Daoy (cell line): ENCODE measurements at places on chromosomes 6 and 20. TPM values are rescaled to one million over a fixed set of nuclear protein-coding genes. Genes with fewer than 3 reads are reported as not detected.

TBC1D20 gene
- 11.2 and 13.3 TPM in 2 replicates for total RNA-seq

- DNase-seq = no peak
Measured at GRCh38 chr20:35286899-35287508, 2.4 kb upstream of the EIF6 start.

DNA sequence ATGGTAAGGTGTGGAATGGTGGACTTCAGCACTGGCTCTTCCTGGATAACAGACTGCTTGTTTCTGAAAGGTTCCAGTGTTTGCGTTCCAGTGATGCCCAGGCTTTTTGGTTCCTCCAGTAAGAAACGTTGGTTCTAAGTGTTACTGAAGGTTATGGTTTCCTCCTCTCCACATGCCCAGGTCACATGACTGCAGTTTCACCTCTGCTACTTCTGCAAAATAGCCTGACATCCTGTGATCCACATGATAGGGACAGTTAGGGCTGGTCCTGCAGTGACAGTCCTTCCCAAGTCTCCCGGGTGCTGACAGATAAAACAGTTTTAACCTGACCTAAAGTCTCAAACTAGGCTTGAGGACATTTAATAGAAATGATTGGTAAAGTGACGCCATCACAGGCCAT, 132.2 kb upstream of the CST7 start:
- DNase-seq = no peak

DNA sequence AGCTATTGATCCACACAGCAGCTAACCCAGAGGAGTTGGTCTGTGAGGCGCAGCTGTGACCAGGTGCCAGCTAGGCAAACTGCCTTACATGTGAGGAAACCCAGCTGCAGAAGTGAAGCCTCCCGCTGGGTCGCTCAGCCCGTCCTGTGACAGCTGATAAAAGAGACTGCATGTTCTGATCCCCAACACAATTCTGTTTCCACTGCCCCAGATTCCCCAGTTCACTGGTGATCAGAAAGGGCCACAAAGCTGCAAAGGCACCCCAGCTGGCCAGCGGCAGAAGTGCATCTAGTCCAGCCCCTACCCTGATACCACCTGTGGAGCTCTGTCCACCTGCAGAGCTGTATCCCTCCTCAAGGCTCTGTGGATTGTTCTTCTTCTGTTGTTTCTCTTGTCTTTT, 64.5 kb downstream of the CTNNBL1 start:
- no peak for DNase-seq

DNA sequence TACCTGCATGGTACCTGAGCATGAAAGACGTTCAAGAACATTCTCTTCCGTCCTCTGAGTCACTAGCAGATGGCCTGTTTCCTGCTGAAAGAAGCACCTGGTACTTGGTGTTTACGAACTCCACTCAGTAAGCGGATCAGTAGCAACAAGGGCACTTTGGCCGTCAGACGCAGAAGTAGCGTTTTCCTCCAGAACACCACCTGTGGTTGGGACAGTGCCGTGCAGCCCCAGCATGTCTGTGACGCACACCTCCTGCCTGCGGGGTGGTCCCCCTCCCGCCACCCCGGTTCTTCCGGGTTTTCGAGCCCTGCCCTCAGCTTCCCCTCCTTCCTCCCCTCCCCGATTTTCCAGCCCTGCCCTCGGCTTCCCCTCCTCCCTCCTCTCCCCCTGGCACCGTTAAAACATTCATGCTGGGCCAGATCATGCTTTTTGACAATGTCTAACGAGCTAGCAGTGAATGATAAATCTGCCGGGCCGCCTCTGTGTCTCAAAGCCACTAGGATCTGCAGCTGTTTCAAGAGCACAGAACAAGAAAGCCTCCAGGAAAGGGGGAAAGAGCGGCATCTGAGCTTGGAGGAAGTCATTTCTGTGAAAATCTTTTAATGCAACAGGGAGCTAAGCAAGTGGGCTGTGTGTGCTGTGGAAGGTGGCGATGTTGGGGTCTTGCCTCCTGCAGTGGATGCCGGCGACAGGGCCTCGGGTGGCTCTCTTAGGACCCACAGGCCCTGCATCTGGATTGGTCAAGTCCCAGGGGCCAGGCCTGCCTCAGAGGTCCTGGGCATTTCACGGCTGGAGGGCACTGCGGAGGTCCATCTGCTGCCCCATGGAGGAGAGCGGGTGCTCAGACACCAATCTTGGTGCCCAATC, 207.9 kb downstream of the ERMARD start:
- peak; percentile 27 for DNase-seq

DNA sequence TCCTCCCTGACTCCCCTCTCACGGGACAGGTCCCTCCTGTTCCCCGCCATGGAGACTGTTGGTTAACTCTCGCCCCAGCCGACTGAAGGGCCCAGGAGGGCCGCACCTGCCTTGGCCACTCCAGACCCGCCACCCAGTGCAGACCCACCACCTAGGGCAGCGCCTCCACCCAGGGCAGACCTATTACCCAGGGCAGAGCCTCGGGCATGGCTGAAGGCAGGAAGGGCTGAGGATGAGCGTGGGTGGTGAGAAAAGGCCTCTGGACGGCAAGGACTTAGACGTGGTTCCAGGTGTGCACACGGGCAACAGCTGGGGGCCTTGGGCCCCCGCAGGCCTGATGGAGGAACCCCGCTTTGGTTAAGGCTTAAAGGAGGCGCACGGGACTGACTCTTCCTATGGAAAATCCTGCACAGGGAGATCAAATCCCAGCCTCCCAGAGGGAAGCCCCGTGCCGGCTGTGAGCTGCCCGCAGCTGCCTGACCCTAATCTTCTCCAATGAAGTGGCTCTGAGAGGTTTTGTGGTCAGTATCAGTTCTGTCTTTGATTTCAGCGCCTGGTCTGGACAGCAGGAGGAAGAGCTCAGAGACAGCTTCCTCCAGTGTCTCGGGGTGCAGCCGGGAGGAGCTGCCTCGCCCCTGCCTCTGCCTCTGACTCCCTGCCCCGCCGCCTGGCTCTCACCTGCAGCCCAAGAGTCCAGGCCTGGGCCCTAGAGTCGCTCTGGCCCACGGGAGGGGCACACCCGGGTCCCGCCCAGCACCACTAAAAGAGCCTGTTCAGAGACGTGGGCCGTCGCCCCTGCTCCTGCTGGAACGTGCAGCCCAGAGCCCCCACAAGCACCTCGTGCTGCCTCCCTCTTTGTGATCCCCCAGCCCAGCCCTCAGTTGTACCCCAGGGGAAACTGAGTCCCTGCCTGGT, 12.1 kb upstream of the CHRNA4 start:
- DNase-seq = no peak

COL9A3 gene
- total RNA-seq = 0.97 and 6.1 TPM in 2 replicates

GRCh38 chr6:36414481-36414880, 27.0 kb upstream of the ETV7 start:
- no peak for DNase-seq

GRCh38 chr6:103983011-103983410, 876.7 kb downstream of the HACE1 start:
- DNase-seq = no peak

- no peak for DNase-seq
Measured at GRCh38 chr6:166488076-166488685, 98.3 kb downstream of the RAMACL start.

GRCh38 chr6:124143435-124143834, 339.8 kb downstream of the NKAIN2 start:
- no peak for DNase-seq

DNA sequence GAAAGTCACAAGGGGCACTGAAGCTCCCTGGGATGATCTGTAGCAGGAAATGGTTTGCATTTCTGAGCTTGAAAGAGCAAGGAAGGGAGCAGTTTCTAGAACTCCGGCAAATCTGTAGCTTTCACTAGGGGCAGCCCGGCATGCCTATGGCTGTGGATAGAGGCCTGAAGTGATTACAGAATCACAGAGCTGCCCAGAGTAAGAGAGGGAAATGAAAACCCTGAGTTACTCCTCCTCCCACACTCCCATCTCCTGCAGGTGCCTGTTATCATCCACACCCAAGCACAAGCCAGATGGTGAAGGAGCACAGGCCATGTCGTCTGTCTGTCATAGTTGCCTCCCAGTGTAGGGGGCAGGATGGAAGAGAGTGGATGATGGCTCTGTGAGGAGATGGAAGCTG, 37.1 kb downstream of the HLA-F start:
- DNase-seq = no peak

DNA sequence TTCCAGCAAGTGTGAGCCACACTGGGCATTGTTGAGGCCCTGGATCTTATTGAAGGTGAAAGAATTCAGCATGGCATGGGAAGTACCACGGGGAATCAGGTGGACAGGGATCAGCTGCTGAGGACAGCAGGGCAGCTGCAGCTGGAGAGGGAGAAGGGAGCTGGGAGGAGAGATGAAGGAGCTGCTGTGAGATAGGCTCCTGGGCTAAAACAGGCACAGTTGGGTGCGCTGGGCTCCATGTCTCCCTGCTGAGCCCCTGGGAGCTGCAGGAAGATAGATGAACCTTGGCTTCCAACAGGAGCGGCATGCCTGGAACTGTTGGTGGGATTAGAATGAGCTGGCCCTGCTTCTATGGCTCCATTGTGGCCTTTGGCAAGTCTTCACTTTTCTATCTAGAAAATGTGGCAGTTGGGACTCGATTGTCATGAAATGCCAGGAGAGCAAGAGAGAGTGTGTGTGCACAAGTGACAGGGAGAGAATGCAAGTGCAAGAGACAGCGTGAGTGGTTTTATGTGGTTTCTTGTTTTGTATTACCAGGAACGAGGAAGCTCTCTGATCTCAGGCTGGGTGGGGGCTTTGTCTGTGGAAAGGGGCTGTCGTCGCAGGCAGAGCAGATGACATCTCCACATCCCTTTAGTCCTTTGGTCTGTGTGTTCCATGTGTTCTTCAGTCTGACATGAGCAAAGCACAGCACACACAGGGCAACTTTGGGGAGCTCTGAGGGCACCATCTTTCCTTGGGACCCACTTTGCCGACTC, 20.4 kb downstream of the SNPH start:
- no peak for DNase-seq

PRICKLE4 gene
- total RNA-seq = not detected in 2 replicates

ADGRF1 gene
- 0.48 TPM in 1 of 2 replicates, not detected in the other for total RNA-seq

DNA sequence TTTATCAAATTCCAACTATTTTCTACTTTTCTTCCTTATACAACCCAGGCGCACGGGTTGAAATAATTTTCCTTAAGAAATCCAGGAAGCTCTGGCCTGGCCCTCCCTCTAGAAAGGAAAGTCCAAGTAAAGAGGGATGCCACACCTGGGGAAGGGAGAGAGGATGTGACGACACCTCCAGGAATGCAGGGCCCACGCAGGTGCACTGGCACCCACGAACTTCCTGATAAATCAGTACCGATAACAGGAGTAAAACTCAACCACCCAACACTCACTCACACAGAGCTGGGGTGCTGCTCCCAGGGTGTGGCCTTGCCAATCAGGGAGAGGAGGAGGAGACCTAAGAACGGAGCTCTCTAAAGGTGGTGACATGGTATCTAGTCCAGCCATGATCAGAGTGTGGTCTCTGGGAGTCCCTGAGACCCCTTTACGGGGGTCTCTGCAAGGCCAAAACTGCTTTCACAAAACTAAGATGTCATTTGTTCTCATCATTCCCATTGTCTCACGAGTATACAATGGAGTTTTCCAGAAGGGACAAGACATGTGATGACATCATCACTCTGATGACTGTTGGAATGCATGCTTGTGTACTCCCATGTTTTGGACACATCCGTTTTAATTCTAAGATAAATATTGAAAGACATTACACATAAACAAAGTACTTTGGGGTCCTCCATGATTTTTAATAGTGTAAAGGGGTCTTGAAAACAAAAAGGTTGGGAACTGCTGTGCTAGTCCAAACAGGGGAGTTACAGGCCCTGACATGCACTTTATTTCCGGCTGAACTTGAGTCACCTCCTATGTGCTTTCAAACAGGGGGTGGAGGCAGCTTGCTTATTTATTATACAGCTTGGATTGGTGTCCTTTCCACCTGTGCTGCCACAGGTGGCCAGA, 2.2 kb upstream of the PARD6B start:
- DNase-seq = no peak

TRIM10 gene
- not detected in 2 replicates for total RNA-seq

RAET1L gene
- 0.36 and 1.1 TPM in 2 replicates for total RNA-seq

DNA sequence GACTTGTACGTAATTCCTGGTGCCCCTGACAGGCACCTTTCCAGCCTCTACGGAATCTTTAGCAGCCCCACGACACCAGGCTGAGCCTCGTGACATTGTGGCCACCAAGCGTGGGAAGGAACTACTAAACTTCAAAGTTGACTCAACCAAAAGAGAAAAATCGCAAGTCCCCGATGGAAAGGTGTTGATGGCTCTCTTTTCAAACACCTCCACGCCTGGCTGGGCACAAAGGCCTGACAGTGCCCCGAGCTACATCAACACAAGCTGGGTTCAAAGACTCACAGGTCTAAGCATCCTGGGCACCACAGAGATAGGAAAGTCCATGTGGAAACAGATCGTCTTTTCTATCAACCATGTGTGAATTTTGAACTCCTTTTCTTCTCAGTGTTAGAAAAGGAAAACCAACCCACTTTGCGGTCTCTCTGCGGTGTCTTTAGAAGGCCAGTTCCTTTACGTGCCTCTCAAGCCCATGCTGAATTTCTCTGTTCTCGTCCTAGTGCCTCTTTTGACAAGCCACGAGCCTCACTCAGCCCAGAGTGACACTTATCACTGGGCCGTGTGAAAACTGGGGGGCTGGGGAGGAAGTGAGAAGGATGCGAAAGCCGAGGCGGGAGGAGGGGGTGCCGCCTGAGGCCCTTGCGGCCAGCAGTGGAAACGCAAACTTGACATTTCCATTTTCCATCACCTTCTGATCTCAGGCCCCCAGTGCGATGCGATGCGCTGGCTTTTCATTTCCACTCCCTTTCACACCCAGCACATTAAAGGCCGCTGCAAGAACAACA, 59.4 kb downstream of the GFOD1 start:
- DNase-seq = no peak

DNA sequence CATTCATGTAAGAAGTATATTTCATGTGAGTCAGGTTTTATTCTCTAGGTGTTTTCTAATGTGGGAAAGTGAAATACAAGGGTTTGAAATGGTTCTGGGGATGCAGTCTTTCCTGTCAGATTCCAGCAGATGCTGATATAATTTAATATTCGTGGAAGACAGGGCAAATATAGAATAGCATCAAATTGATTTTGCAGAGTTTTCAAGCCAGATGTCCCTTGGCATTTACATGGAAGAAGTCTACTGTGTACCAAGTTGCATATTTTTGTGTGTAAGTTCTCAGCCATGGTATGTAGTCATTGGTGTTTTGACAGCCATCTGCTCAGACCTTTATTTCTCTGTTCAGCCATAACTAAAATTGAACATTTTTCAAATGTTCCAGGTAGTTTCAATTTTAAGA, 143.7 kb downstream of the LAMA2 start:
- DNase-seq = no peak

DAAM2 gene
- 2.1 and 5.2 TPM in 2 replicates for total RNA-seq

GRCh38 chr6:78578430-78578829, 288.9 kb upstream of the IRAK1BP1 start:
- no peak for DNase-seq

CRISP2 gene
- total RNA-seq = 0.23 and 1.1 TPM in 2 replicates

NUS1 gene
- 13.8 and 15.5 TPM in 2 replicates for total RNA-seq

GRCh38 chr6:54598787-54599313, 247.7 kb upstream of the FAM83B start:
- no peak for DNase-seq

GRCh38 chr20:62352402-62353288, 14.5 kb downstream of the LAMA5 start:
- DNase-seq = peak; percentile 50
